GM23248 (cell line): ENCODE measurements at places on chromosomes 2 and 18. TPM values are rescaled to one million over a fixed set of nuclear protein-coding genes. Genes with fewer than 3 reads are reported as not detected.
A peak's percentile ranks its signal among the peaks of the same experiment; 100 is the strongest.

Gene AAK1
- total RNA-seq: 41.2 and 68.3 TPM in 2 replicates

Gene RND3
- total RNA-seq: 244 and 271 TPM in 2 replicates

Gene ANKRD30B
- not detected in 2 replicates for total RNA-seq

Gene ANKRD29
- total RNA-seq: 8.9 and 9.2 TPM in 2 replicates

Gene TBR1
- total RNA-seq: 0.97 TPM in 1 of 2 replicates, not detected in the other

GRCh38 chr2:231246171-231246842, 47.9 kb downstream of the ARMC9 start:
- DNase-seq: no peak

DNA sequence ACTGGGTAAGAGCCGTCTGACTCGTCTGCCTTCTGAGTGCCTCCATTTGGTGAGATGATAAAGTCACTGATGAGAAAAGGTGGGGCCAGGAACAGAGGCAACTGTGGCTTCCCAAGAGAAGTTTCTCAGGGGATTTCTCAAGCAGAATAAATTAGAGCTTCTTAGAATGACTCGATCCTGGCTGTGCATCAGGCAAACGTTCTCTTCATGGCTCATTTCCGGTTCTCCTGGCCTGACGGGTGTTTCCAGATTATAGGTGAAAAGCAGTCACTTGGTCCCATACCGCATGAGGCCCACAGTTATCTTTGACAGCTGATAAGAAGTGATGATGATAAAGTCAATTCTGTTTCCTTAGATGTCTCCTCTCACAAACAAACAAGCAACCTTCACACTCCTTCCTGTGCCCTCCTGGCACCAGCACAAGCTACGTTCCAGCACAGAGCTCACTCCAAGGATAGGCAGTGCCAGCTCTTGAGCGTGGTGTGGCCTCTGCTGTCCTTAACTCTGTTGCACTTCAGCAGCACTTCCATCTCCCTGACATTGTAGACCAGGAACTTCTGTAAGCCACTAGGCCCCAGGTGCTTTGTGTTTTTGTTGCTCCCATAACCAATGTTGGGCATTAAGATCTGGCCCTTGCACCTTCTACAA, 37.8 kb upstream of the KCNF1 start:
- DNase-seq: peak; percentile 68

DNA sequence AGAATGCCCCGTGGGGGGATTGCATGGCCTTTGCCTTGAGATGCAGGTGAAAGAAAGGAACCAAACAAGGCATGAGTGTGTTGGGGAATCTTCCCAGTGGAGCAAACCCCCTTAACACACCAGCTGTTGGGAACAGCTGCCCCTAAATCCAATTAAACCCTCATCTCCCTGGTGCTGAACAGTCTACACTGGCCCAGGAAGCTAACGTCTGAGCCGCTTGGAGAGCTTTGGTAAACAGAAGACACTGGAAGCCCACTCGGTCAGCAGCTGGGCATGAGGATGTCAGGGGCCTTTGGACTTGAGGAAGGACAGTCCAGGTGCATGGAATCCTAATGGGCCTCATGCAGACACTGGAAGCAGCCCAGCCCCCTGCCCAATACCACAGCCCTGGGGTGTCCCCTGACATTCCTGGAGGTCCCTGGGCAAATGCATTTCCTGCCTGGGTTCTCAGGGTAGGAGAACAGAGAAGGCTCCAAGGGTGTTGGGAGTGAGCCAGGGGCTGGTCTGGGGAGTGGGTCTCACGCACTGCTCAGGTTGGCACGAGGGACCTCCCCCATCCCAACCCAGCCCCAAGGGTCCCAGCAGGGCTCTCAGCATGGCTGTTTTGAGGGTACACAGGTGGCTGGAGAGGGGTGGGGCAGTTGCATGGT, 37.7 kb downstream of the GBX2 start:
- no peak for DNase-seq

DNA sequence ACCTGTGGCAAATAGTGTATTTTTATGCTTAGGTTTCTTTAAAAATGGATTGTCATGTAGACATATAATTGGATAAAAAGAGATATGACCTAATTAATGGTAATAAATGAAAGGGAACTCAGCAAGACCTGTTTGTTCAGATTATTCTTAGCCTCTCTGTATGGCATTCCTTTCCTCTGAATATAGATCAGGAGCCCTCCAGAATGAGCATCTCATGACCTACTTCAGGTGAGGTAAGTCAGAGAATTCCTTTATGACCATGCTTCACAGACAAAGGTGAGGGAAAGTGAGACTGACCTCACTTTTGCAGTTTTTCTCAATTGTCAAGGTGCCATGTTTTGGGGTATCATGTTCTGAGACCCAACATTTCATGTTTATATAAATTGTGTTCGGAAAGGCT, 1744.3 kb upstream of the PIK3C3 start:
- DNase-seq: no peak

GRCh38 chr2:163573652-163574051, 162.2 kb downstream of the FIGN start:
- DNase-seq: no peak

DNA sequence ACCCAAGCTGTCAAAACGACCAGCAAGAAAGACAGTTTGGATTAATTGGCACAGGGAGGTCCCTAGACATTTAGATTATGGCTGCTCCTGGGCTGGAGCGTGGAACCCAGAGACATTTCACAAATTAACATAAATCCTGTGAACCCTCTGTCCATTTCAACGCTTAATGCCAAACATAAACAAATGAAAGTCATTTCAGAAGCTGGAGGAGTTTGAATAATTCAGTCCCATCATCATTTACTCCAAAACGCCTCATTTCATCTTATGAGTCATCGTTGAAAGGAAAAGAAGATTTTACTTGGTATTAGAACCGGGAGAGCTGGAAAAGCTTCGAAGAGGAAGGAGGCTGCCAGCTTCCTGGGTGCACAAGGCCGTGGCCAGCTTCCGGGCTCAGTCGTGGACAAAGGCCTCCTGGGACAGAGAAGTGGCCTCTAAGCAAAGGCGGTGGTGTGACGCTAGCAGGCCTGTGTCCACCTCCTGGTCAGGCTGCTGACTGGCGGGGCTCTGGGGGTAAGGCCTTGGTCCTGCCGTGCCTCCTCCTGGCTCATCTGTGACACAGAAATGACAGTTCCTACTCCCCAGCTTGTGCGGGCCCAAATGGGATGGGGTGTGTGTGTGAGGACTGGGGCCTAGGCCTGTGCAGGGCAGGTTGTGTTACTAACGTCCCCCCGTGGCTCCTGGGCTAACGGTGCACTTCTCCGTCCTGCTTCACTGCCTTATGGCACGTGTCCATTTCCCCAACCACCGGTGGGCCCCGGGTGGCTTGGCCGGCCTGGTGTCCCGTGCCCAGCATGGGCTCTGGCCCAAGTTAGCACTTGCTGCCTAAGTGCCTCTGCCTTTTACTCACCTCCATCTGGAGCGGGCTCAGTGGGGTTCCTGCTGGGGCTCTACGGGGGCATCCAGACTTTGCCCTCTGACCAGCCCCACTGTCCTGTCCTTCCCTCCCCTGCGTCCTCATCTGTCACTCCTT, 71.6 kb downstream of the RRM2 start:
- peak; percentile 66 for DNase-seq
